ENCODE measurements at places on chromosomes 2 and 18. TPM values are rescaled to one million over a fixed set of nuclear protein-coding genes. Genes with fewer than 3 reads are reported as not detected.
A peak's percentile ranks its signal among the peaks of the same experiment; 100 is the strongest.

The C2orf74 gene
- polyA plus RNA-seq, result 36.7 TPM

The SLC30A3 gene
- polyA plus RNA-seq, result 0.07 TPM

The HAAO gene
- 7.5 TPM for polyA plus RNA-seq

GRCh38 chr2:120735746-120736170 is at the start of gene GLI2:
Gene GLI2 (plus strand): TSS chr2:120735868. CDS start chr2:120797321, 61,453 bp downstream.
- H3K27ac ChIP-seq, result peak within 1 kb of the TSS; percentile 59
- peaks cover 18% of the 10 kb centered on the region for H3K4me1 ChIP-seq
- peak; percentile 81 for DNase-seq

DNA sequence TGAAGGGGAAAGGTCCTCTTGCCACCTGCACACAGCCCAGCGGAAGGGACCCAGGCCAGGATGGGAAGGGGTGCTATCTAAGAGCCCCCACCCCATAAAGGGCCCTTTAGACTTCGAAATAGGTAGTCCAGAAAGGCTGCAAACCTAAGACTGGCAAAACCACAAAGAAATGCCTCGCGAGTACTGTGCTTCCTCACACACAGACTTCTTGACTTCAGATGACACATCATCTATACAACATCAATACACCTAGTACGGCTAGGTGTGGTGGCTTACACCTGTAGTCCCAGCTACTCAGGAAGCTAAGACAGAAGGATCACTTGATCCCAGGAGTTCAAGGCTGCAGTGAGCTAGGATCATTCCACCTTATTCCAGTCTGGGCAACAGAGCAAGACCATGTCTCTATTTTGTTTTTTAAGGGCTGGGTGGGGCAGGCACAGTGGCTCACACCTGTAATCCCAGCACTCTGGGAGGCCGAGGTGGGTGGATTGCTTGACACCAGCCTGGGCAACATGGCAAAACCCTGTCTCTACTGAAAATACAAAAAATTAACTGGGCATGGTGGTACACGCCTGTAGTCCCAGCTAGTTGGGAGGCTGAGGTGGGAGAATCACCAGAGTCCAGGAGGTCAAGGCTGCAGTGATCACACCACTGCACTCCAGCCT is 125.8 kb downstream of the CABLES1 start:
- H3K27ac ChIP-seq, result peak overlapping the region; percentile 82
- no peaks in the 10 kb centered on the region for H3K36me3 ChIP-seq
- no peak for DNase-seq
- no peaks in the 10 kb centered on the region for H3K27me3 ChIP-seq
- H3K4me3 ChIP-seq, result no peak overlapping the region

DNA sequence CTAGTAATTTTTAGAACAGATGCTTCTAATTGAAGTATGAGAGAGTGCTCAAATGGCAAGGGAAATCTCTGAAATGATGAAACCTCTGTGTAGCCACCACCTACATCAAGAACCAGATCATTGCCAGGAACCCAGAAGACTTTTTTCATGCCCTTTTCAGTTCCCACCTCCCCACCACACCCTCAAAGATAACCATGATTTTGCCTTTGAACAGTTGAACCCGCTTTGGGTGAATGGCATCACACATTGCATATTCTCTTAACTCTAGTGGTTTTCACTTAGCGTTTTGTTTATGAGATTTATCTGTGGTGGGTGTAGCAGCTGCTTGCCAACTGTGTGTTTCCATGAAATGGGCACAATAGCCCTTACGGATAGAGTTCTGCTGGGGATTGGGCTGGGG is 142.9 kb upstream of the HDAC4 start:
- H3K36me3 ChIP-seq, result no peaks in the 10 kb centered on the region
- no peak overlapping the region for H3K4me3 ChIP-seq
- H3K4me1 ChIP-seq, result no peaks in the 10 kb centered on the region
- no peak overlapping the region for H3K27ac ChIP-seq

GRCh38 chr2:230666446-230666845 is 46.2 kb upstream of the CAB39 start:
- DNase-seq, result no peak
- no peaks in the 10 kb centered on the region for H3K27me3 ChIP-seq
- H3K36me3 ChIP-seq, result no peaks in the 10 kb centered on the region

DNA sequence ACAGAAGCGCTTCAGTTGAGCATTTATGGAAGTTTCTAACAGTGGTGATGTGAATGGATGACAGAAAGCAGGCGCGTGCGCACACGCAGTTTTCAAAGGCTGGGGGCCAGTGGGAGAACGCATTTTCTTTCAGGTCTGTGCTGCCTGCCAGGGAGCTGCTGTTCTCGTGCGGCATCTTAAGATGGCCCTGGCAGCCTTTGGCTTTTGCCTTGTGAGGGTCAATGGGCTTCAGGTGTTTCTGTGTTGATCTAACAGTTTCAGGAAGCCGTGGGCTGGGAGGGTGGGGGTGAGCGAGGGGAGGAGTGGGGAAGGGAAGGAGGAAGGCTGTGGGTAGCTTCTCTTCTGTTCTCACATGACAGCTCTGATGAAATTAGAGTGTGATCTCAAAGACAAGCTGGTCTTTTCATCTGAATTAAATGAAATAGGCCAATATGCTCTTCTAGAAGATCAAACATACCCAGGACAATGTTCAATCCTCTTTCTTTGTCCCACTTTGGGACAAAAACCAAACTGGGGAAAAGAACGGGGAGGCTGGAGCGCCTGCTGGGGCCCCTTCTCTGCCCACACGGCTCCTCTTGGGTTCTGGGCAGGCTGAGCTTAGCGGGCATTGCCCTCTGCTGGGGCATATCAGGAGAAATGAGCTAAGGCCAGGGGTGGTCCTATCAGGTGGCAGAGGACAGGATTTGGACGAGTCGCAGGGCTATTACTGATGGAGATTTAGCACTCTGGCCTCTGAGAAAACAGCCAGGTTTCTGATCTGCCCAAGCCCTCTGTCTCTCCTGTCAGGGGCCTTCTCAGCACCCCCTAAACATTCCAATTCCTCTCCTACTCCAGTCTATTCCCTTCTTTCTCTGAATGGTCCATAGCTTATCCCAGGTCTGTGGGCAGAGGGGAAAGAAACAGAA is 126.2 kb upstream of the LGALSL start:
- no peaks in the 10 kb centered on the region for H3K36me3 ChIP-seq
- no peaks in the 10 kb centered on the region for H3K27me3 ChIP-seq
- peak; percentile 89 for DNase-seq
- H3K4me3 ChIP-seq, result peak overlapping the region; percentile 3
- H3K4me1 ChIP-seq, result peaks cover 20% of the 10 kb centered on the region
- H3K27ac ChIP-seq, result peak overlapping the region; percentile 48

- no peak overlapping the region for H3K4me3 ChIP-seq
- H3K4me1 ChIP-seq, result no peaks in the 10 kb centered on the region
- no peak for DNase-seq
- H3K27ac ChIP-seq, result peak overlapping the region; percentile 2
Observed at GRCh38 chr2:149745396-149746230, 158.0 kb upstream of the MMADHC start.

DNA sequence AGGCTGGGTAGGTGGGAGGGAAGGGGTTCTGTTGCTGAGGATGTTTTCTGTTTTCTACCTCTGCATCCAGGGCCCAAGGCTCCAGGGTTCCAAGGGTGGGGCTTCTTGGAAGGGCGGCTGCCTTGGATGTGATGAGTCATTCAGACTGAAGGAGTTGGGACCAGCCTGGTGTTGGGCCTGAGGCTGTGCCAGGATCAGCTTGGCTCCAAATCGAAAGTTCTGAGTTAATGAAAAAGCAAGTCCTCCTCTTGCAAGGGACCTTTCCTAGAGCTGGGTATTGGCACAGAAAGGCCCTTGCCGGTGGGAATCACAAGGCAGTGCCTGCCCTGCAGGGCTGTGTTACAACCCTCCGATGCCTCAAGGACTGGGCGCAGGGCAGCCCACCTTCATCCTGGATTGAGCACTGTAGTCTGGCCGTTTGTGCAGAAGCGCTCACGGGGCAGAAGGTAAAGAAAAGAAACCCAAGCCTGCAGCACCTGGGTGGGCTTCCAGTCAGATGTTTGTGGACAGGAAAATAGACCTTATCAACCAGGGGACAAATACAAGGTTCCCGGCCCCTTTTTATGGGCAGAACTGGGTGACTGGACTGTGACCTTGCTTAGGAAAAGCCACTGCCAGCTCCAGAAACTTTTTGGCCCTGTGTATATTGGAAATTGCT is 52.5 kb upstream of the MCFD2 start:
- peaks cover 33% of the 10 kb centered on the region for H3K4me1 ChIP-seq
- peak overlapping the region; percentile 59 for H3K27ac ChIP-seq
- H3K36me3 ChIP-seq, result peaks cover 38% of the 10 kb centered on the region
- no peaks in the 10 kb centered on the region for H3K27me3 ChIP-seq
- DNase-seq, result no peak

- no peak overlapping the region for H3K4me3 ChIP-seq
- no peaks in the 10 kb centered on the region for H3K27me3 ChIP-seq
- no peaks in the 10 kb centered on the region for H3K4me1 ChIP-seq
- no peak for DNase-seq
- no peaks in the 10 kb centered on the region for H3K36me3 ChIP-seq
- H3K27ac ChIP-seq, result no peak overlapping the region
Observed at GRCh38 chr2:184799379-184799778, 201.1 kb downstream of the ZNF804A start.

- no peaks in the 10 kb centered on the region for H3K27me3 ChIP-seq
- no peaks in the 10 kb centered on the region for H3K36me3 ChIP-seq
- H3K27ac ChIP-seq, result no peak overlapping the region
- H3K4me1 ChIP-seq, result peaks cover 8% of the 10 kb centered on the region
- DNase-seq, result no peak
Observed at GRCh38 chr2:136441979-136442714, 323.2 kb upstream of the THSD7B start.

DNA sequence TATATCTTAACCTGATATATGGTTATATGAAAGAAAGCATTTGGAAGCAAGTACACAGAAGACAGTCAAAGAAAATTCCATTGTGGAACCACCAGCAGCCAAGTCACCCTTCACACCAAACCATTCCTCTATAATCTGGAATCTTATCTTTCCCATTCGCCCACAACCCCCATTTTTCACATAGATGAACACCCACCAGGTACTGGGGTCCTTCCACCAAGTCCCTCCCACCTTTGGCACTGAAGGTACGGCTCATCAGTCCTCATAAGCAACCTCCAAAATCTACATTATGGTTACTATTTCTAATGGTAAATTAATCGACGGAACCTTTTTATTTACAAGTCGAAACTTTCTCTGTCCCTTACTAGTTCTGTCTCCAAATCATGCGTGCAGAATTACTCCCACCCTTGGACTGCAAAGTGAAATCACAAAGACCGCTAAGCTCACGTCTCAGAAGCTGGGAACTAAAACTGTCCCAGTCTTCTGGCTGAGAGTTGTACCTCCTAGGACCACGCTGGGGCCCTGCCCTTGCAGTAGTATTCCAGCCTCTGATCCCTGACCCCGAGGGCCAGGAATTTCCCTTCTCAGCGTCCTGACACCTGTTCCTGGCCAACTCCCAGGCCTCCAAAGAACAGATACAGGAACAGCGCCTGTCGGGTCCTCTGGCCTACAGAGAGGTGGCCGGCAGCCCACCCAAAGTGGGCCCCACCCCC is 702 bp downstream of the OLA1 start:
- peaks cover 31% of the 10 kb centered on the region for H3K36me3 ChIP-seq
- DNase-seq, result no peak
- no peaks in the 10 kb centered on the region for H3K27me3 ChIP-seq
- H3K4me1 ChIP-seq, result peaks cover 20% of the 10 kb centered on the region
- peak overlapping the region; percentile 81 for H3K27ac ChIP-seq
- peak overlapping the region; percentile 90 for H3K4me3 ChIP-seq

- no peak overlapping the region for H3K27ac ChIP-seq
- H3K4me3 ChIP-seq, result no peak overlapping the region
- H3K27me3 ChIP-seq, result no peaks in the 10 kb centered on the region
- peaks cover 100% of the 10 kb centered on the region for H3K36me3 ChIP-seq
Observed at GRCh38 chr18:23468753-23469459, 15.8 kb downstream of the RIOK3 start.

DNA sequence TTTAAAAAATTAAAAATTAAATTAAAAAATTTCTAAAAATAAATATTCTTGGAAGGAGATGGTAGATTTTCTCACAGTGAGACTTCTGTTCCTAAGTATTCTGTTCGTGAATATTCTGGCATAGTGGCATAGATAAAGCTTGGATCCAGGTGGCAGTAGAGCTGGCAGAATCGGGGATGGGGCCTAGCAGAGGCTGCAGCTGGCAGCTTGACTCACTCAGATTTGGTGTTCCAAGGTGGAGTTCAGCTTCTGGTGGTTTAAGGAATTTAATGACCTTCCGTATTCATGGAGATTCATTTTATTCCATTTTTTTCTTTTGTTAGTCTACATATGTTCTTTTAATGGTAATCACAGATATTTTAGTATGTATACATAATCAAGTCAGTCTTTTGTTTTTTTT is 19.9 kb downstream of the ARMC9 start:
- no peaks in the 10 kb centered on the region for H3K36me3 ChIP-seq
- H3K27me3 ChIP-seq, result no peaks in the 10 kb centered on the region
- no peak overlapping the region for H3K4me3 ChIP-seq
- no peaks in the 10 kb centered on the region for H3K4me1 ChIP-seq

DNA sequence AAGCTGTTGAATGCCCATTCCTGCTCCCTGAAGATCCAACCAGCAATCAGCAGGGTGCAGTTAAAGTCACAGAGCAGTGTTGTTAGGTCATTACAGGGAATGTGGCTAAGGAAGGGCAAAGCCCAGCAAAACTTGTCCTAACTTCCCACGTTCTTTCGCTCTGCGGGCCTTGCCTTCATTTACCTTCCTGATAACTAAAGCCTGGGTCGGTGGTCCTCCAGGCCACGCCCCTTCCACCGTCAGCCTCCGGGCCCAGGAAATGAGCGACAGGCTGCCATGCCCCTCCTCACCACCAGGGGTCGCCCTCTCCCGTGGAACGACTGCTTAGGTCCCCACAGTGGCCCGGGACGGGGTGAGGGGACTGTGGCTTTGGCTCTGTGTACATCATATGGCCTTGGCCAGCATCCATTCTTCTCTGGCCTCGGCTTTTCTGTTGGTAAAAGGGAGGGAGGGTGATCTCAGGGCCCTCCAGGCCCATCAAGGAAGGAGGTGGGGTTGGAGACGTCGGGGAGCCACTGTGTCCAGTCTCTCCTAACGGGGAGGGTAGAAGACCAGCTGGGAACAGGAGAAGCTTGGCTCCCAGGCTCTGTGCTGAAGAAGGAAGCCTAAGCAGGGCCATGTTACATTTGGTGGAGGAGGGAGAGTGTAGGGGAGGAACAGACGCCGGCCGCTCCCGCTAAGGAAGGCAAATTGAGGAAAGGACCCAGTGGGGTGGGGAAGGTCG is 2.2 kb downstream of the SH2D6 start:
- H3K27ac ChIP-seq, result no peak overlapping the region
- no peak overlapping the region for H3K4me3 ChIP-seq
- no peaks in the 10 kb centered on the region for H3K36me3 ChIP-seq
- peaks cover 43% of the 10 kb centered on the region for H3K4me1 ChIP-seq

- H3K4me1 ChIP-seq, result peaks cover 53% of the 10 kb centered on the region
- H3K27me3 ChIP-seq, result no peaks in the 10 kb centered on the region
- H3K36me3 ChIP-seq, result no peaks in the 10 kb centered on the region
- H3K27ac ChIP-seq, result no peak overlapping the region
- no peak for DNase-seq
- no peak overlapping the region for H3K4me3 ChIP-seq
Observed at GRCh38 chr2:32423536-32423935, 66.7 kb downstream of the BIRC6 start.

- H3K27ac ChIP-seq, result no peak overlapping the region
- H3K4me1 ChIP-seq, result peaks cover 4% of the 10 kb centered on the region
- H3K4me3 ChIP-seq, result no peak overlapping the region
- H3K36me3 ChIP-seq, result no peaks in the 10 kb centered on the region
- peaks cover 6% of the 10 kb centered on the region for H3K27me3 ChIP-seq
- no peak for DNase-seq
Observed at GRCh38 chr2:234032279-234032856, 18.1 kb upstream of the SPP2 start.
